ENCODE measurements at places on chromosomes 5 and 9.

DNA sequence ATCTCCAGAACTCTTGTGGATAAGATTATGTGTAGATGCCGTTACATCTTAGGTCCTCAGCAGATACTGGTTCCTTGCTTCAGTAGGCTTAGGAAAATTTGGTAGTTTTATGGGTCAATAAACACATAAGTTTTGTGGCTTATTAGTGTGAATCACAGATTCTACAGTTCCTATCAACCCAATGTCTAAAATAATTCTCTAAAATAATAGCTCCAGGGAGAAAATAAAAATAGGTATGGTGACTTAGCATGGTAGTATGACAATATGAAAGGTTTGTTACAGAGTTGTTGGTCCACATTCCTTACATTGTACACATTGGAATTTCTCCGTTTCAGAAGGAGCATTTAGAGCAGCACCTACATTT is 91.7 kb downstream of the AOPEP start:
- DNase-seq = no peak

GRCh38 chr5:141780240-141780951 is 97.8 kb downstream of the PCDH1 start:
- no peak for DNase-seq

GRCh38 chr9:91036826-91037510 is 235.3 kb downstream of the SYK start:
- DNase-seq = peak; percentile 41

GRCh38 chr5:134642931-134643530 is 5.6 kb upstream of the SEC24A start:
- DNase-seq = no peak

- DNase-seq = no peak
Measured at GRCh38 chr9:79661886-79662536, 90.2 kb downstream of the TLE4 start.

DNA sequence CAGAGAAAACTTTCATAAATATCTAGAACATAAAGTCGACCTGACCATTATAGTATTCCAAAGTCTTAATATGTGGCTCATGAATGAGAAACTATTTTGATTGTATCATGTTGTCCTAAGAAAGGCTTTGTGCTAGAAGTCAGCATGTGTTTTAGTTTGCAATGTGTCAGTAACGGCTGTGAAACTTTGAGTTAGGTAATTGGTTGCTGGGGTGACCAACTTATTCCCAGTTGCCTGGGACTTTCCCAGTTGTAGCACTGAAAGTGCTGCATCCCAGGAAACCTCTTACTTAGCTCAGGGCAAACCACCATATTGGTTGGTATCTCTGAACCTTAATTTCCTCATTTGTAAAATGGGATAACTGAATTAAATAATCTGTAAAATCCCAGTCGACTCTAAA is 114.6 kb upstream of the SLC12A2 start:
- DNase-seq = no peak

- DNase-seq = peak; percentile 35
Measured at GRCh38 chr5:150636391-150637244, 3.8 kb upstream of the SYNPO start.

DNA sequence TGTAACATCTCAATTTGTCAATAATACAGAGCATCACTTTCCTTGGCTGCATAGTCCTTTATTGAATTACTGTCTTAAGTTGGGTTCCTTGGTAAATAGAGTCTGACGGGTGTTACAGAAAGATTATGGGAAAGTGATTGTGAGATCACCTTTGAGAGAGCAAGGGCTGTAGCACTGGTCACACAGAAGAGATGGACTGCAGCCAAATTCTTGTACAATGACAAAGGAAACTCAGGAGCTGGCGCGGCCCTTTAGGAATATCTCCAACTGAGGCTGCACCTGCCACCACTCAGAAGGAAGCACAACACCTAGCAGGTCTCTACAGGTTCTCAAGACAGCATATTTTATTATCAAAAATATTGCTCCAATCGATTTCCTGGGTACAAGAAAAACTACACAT is 350.0 kb upstream of the ISL1 start:
- DNase-seq = no peak

DNA sequence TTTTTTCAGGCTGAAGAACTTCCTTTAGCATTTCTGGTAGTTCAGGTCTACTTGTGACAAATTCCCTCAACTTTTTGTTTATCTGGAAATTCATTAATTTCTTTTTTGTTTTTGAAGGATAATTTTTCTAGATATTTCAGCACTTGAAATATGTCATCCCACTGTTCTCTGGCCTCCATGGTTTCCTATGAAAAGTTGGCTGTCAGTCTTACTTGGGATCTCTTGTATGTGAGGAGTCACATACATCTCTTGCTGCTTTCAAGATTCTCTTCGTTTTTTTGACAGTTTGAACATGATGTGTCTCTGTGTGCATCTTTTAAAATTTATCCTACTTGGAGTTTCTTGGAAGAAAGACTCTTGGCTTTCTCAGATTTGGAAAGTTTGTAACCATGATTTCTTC is 79.5 kb downstream of the RIC1 start:
- no peak for DNase-seq

DNA sequence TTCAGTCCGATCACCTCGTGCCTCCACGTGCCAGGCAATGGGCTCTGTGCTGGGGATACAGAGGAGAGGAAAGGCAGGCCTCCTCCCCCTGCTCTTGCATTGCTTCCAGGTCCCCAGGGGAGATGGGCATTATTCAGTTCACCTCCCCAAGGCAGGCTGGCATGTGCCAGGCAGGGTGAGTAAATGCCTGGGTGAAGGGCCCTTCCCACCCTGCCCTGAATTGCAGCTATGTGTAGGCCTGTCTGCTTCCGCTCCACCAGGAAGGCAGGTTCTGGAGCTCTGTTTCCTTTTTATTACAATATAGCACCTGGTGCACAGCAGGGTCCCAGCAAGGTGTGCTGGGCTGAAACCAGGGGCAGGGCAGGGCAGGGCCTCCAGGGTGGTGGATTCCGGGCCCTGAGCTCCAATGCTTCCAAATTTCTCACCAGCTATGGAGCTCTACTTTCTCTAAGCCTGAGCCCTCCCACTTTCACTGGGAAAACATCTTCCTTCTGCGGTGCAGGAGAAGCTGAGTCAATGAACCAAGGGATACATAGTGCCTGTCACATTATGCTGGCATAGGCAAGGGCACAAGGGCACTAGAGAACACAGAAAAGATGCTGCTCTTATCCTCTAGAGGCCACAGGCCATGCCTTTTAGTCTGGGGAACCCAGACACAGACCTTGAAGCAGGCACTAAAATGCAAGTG is 42.0 kb downstream of the SHB start:
- DNase-seq = no peak

- DNase-seq = peak; percentile 5
Measured at GRCh38 chr5:147685993-147686392, 96.5 kb downstream of the JAKMIP2 start.

GRCh38 chr5:95743232-95743631 is 12.1 kb downstream of the RHOBTB3 start:
- DNase-seq = no peak

GRCh38 chr9:133880136-133880535 is 112.0 kb downstream of the VAV2 start:
- no peak for DNase-seq
